ENCODE measurements at places on chromosomes 5 and 9.
A peak's percentile ranks its signal among the peaks of the same experiment; 100 is the strongest.

DNA sequence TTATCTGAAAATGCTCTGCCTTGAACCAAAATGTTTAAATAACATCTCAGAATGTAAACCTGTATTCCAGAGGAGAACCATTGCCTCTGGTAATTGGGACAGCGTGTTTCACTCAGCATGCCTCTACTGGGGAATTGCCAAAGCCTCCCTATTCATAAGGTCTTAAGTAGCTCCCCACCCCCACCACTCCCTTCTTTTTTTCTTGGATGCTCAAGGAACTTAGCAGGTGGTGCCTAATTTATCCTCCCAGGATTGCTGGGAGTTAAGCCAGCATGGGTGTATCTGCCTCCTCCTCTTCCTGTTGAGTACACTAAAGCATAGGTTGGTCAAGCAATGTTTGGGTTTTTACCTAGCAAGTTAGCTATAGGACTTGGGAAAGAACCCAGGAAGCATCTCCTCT is 220.2 kb downstream of the DMAC1 start:
- DNase-seq, result no peak

DNA sequence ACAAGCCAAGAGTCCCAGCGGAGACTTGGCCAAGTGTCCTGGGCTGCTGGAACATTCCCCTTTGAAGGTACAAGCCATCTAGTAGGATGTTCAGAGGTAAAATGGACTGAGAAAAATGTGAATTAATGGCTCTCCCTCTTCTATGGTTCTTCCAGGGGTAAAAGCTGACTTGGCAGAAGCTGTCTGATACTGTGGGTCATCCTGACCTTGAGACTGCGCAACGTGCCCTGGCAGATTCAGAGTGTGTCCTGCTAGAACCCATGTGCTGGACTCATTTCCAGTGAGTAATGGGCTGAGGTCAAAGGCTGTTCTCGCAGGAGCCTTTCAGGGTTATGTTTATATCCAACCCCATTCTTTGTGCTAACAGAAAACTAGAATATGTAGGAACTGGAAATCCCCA is 423.0 kb upstream of the CD180 start:
- DNase-seq, result no peak

DNA sequence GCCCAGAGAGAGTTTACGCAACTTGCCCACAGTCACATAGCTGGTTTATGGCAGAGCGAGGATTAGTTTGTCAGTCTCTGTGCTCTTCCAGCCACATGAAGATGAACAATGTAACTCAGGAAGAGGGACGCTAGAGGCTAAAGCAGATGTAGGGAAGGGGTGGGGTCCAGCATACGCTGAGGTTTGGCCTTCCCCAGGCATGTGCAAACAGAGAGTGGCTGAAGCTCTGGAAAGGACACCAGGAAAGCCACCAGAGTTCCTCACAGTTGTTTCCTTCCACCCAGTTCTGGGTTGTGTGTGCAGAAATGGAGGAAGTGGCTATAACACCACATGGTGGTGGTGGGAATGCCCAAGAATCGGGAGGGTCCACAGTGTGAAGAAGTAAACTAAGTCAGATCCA is 60.0 kb downstream of the SNX18 start:
- DNase-seq, result no peak

DNA sequence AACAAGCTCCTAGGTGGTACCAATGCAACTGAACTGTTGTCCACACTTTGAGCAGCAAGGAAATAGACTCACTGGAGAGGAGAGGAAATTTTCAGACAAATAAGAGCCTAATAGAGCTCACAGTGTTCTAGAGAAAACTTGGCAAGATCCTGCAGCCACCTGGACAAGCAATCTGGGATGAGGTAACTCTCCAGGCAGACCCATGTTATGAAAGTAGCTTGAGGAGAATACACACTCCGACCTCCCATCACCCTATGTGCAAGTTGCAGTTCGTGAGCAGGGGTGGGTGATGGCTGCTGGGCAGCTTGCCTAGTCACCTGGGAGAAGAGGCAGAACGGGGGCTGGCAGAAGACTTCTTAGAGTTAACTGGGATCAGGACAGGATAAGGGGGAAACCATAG is 102.2 kb downstream of the KLF4 start:
- no peak for DNase-seq

GRCh38 chr5:151662805-151663204 is 23.9 kb downstream of the SPARC start:
- no peak for DNase-seq

DNA sequence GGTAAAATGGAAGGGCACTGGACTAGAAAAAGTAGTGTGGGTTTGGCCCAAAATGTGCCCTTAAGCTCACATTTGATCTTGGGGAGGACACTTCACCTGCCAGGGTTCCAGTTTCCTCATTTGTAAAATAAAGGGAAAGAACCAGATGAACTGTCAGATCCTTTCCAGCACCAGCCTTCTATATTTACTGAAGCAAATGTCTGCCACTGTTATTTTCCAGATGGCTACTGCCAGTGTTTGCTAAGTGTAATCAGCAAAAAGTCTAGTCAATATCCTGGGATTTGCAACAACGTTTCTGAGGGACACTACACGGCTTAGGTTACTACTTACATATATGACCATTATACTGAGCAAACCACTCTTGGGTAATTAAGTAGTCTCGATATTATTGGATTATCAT is 340.3 kb downstream of the KCNN2 start:
- DNase-seq, result no peak

DNA sequence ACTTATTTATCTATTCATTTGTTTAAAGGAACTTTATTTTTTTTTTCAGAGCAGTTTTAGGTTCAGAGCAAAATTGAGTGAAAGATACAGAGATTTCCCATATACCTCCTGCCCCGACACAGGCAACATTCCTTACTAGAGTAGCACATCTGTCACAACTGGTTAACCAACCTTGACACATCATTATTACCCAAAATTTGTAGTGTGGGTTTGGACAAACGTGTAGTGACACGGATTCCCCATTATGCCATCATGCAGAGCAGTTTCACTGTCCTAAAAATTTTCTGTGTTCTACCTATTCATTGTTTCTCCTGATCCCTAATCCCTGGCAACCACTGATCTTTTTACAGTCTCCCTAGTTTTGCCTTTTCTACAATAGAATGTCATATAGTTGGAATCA is 57.3 kb upstream of the LHFPL2 start:
- DNase-seq, result no peak

- no peak for DNase-seq
Measured at GRCh38 chr9:115400796-115401195, 282.8 kb upstream of the TNC start.

DNA sequence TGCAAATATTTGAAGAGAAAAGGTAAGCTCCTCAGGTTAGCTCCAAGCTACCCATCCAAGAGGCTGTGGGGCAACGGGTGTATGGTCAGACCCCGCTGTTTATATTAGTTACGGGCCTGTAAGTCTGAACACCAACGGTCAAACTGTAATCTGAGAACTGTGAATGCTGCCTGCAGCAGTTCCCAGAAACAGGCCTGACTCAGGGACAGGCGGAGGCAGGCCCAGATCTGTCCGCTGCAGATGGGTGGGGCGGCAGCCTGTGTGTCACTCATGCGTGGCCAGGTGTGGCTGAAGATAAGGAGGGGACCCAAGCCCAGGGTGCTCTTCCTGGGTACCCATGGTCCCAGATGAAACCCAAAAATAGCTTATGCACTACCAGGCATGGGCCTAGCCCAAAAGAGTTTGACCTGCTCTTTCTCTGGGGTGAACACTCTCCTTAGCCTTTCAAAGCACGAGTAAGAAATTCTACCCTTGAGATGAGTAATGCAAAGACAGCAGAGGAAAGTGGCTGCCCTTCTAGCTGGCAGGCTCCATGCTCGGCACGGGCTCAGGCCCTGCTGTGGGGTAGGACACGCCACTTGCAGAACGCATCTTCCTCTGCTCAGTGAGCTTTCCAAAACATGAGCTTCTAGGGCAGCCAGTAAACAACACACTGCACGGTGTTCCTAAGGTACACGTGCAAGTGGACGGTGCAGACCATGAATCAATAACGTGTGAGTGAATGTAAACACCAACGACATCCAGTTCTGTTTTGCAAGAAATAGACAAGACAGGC is 9.1 kb downstream of the UBAC1 start:
- no peak for DNase-seq

- DNase-seq, result no peak
Measured at GRCh38 chr9:97318433-97318832, 11.0 kb downstream of the CCDC180 start.

DNA sequence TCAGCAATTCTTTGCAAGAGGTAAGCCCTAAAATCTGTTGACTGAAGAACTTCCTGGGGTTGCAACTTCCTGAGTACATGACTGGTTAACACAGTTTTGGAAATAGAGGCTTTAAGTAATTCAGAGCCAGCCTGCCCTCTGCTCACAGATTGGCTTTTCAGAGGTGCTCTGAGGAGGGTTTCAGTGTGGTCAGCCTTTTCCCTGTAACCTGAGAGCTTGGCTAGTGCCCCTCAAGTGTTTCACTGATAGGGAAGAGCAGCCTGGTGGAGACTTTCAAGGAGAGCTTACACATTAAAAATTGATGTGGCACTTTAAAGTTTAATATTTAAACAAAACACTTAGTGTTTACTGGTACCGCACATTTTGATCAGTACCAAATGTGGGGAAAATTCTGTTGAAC is 56.7 kb upstream of the FOXB2 start:
- DNase-seq, result no peak

GRCh38 chr5:4983701-4984100 is 156.4 kb upstream of the ADAMTS16 start:
- DNase-seq, result no peak

DNA sequence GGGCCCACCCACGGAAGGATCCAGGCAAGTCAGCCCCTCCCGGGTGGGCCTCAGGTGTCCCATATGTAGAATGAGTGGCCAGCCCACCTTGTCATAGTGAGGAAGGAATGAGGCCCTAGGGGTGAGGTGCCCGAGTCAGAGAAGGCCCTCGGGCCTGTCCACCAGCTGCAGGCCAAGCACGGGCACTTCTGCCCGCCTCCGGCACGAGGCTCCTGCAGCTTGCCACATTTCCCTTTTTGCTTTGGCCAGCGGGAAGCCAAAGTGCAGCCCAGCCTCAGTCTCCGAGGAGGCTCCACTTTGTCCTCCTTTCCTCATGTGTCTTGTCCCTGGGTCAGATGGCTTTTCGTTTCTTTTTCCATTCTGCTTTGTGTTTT is 72.9 kb downstream of the PSMB7 start:
- no peak for DNase-seq

DNA sequence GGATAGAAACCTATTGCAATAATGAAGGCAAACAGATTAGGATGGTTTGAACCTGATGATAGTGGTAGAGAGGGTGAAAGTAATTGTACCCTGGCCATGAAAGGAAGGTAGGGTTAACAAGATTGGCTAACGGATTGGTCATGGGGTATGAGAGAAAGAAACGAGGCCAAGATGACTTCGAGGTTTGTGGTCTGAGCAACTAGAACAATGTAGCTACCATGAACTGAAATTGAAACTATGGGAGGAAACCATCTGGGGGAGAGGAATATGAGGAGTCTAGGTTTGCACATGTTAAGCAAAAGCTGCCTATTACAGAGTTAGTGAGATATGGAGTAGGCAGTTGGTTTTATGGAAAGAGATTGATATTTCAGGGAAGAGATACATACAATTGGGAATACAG is 406.0 kb downstream of the PRELID2 start:
- DNase-seq, result no peak

DNA sequence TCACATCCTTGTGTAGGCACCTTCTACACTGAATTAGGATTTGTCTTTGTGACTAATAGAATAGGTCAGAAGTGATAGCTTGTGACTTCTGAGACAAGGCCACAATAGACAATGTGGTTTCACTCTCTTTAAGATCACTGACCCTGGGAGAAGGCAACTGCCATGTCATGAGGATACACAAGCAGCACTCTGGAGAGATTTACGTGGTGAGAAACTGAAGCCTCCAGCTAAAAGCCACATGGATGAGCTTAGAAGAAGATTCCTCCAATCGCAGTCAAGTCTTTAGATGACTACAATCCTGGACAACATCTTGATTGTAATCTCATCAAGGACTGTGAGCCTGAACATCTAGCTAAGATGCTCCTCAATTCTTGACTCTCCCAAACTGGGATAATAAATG is 206.6 kb downstream of the ESM1 start:
- DNase-seq, result no peak

DNA sequence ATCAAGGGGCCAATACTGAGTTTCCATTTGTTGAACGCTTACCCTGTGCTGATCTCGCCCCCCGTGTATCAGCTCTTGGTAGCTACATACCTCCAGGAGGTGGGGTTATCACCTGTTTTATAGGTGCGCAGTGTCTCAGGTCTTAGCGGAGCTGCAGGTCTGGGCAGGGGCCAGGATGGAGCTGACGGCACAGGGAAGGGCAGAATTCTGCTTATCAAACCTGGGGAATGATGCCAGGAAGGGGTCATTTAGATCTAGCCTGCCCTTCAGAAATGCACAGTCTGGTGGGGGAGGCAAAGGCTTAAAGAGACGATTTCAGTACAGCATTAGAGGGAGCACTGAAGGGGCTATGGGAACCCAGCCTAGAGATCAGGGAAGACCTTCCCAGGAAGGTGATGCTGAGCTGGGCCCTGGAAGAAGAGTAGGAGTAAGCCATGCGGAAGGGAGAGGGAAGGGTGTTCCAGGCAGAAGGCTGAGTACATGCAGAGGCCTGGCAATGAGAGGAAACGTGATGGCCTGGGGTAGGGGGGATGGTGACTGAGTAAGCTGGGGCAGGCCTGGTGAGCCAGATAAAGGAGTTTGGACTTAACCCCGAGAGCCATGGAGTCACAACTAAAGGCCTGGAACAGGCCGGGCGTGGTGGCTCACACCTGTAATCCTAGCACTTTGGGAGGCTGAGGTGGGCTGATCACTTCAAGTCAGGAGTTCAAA is 31.5 kb downstream of the OLFML2A start:
- DNase-seq, result no peak

DNA sequence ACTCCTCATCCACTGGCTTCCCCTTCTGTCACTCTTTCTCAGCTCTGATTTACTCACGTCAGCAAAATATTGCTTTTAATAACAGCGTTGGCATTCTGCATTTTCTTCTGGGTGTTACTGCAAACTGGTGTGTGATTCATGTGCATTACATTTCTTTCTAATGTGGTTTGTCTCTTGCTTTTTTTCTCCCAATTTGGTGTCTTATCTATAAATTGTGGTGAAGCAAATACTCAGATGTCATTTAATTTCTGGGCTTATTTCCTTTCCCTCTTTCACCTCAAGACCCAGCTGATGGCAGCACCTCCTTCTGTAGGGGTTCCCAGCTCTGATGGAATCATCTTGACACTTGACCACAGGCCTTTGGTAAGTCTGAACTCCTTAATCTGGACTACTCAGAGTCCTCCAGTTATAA is 180.7 kb upstream of the ZNF618 start:
- DNase-seq, result no peak

- DNase-seq, result peak; percentile 89
Measured at GRCh38 chr5:172713113-172713808, 57.7 kb downstream of the DUSP1 start.

GRCh38 chr9:129656795-129657390 is 8.6 kb upstream of the PRRX2 start:
- DNase-seq, result no peak

DNA sequence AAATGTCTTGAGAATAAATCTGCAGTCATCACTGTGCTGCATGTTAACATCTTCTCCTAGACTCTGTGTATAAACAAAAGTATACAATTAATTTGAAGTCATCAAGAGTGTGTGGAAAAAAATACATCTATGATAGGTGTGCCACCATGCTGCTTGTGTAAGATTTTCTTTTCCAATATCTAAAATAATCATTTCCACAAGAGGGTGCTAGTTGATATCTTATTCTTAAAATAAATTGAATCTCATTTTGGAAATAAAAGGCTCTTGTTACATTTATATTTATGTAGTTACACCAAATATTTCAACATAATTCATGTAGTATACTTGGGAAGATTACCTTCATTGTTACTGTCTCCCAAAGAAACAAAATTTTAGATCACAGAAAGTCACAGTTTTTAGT is 14.1 kb upstream of the MOCS2 start:
- DNase-seq, result no peak

Data from mesothelial cell of epicardium (in vitro differentiated cells).